ENCODE measurements at places on chromosomes 11 and 22.

DNA sequence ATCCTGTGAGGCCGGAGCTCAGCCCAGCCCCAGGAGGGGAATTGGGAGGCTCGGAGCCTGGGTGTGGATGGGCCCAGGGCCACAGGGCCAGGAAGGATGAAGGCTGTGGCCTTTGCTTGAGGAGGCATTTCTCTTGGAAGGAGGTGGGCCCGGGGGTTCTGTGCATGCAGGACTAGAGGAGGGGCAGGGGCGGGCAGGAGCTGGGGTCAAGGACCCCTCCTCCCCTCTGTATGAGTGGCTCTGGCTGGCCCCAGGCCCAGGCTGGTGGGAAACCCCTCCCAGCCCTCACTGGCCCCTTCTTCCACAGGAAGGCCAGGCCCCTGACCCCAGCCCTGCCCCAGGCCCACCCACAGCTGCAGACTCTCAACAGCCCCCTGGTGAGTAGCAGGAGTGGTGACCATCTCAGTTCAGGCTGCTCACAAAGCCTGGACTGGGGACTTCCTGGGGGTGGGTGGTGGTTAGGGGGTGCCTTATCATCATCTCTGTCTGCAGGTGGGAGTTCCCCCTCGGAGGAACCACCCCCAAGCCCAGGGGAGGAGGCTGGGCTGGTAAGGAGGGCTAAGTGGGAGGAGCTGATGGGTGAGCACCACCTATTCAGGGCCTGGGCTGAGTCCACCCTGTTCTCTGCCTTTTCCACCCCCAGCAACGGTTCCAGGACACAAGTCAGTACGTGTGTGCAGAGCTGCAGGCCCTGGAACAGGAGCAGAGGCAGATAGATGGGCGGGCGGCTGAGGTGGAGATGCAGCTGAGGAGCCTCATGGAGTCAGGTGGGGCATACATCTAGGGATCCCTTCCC, 6.0 kb downstream of the KCNK7 start:
- no peak for DNase-seq

DNA sequence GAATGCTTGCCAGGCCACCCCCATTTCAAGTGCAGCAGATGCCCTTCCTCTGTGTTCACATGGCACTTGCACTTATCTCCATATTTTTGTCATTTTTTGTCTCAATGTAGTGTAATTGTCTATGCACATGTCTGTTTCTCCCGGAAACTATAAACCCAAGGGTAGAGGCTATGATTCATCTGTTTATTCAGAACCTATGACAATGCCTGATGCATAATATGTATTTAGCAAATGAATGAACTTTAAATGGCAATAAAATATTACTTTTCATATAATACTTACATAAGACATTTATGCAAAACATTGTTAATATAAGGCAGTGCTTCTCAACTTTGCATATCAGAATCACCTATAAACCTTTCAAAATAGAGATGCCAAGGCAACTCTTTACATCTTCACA, 6.7 kb downstream of the PAK1 start:
- no peak for DNase-seq

DNA sequence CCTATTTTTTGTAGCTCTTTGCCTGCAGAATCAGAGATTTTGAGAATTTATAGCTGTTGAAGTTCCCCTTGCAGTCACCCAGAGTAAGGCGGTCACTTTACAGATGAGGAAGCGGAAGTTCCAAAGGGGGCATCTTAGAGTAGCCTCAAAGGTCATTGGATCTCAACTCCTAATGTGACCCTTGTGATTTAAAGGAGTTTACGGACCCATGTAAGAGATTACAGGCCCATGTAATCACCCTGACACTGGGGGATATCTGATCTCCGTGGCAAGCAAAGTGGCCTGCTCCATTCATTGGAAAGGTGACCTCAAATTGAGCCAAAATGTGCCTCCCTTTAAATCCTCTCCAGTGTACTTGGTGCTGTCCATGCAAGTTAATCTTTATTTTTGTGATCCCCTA, 15.7 kb downstream of the P2RX3 start:
- no peak for DNase-seq

DNA sequence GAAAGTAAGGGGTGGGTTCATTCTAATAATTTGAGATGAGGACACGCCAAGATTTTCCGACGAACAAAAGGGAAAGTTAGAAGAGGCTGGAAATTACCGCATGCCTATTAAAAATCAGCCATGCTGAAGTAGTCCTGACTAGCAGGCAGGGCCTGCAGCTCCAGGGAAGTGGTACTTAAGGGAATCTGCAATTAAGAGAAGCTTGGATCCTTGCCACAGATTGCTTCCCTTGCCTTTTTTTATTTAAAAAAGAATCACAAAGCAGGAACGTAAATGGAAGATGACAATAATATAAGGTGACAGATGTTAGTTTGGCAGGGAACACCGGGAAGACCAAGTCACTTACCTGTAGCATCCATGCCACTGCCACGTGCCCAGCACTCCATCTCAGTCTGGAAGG, 359.3 kb downstream of the CADM1 start:
- no peak for DNase-seq

DNA sequence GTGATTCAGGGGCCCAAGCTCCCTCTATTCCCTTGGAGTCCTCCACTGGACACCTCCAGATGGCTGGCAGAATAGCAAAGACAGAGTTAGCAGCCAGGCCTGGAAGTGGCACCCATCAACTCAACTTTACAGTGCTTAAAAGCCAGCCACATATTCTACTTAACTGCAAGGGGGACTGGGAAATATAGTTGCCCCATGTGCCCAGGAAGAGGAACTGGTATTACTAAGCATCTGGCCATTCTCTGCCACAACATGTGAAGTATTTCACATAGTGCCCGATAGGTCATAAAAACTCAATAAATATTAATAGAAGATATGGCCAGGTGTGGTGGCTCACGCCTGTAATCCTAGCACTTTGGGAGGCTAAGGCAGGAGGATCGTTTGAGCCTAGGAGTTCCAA, 5.5 kb upstream of the IL10RA start:
- DNase-seq: no peak

GRCh38 chr11:26997378-26997777, 3.5 kb downstream of the FIBIN start:
- no peak for DNase-seq

- no peak for DNase-seq
Observed at GRCh38 chr11:6611092-6611962, 689 bp downstream of the TAF10 start.

DNA sequence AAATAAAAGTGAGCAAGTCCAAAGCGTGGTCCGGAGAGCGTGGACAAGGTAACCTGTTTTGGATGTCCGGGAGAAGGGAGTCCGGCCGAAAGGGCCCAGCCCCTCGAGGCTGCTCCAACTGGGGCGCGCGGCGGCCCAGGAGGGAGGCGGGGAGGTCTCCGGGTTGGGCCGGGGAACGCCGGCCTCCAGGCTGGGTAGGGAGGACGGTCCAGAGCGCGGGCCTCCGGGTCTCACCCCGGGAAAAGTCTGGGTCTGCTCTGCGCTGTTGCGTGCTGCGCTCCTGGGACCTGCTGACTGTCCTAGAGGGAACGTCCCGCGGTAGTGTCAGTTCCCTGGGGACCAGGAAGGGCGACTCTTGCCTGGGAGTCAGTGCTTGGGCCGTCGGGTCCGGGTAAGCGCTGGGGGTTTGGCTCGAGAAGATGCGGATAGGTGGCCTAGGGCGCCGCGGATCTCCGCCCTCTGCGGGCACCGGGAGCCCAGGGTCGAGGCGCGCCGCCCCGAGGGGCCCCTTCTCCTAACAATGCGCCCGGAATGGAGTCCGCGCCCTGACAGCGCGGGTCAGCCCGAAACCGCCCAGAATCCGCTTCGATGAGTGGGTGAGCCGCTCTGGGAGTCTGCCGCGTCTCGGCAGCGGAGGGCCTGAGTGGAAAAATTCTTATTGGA, 988 bp upstream of the FLI1 start:
- no peak for DNase-seq

GRCh38 chr22:19974935-19975706, 33.5 kb upstream of the TXNRD2 start:
- no peak for DNase-seq

GRCh38 chr11:107780775-107781174, 68.9 kb upstream of the SLN start:
- DNase-seq: no peak

DNA sequence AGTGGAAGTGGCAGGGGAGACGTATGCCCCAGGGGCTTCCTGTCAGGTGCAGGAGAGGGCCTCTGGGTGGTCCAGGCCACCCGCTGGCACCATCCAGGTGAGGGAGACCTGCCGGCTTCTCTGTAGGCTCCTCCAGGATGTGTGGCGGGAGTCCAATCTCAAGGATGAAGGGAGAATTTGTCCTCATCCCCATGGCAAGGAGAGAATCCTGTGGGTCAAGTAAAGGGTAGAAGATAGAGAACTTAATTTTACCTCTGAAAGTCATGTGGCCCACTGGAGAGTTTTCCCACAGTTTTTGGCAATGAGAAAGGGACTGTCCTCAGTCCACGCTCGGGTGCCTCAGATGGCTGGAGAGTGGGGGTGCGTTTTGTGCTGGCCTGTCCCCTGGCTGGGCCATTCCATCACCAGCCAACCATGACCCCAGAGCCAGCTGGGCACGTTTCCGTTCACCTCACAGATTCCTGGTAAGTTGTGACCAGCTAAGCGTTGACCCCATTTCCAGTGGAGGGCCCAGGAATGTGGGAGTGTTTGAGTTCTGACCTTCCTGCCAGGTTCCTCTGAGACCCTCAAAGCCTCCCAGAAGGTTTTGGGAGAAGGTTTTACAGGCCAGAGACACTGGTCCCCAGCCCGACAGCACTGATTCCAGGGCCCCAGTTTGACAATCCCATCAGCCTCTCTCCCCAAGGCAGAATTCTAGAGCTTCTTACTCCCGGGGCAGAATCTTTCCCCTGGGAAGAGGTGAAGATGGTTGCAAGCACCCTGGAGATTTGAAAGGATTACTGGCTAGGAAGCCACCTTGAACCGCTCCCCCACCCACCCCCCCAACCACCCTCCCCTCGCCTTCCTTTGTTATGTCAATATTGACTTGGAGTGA, 2.6 kb downstream of the OVOL1 start:
- no peak for DNase-seq

DNA sequence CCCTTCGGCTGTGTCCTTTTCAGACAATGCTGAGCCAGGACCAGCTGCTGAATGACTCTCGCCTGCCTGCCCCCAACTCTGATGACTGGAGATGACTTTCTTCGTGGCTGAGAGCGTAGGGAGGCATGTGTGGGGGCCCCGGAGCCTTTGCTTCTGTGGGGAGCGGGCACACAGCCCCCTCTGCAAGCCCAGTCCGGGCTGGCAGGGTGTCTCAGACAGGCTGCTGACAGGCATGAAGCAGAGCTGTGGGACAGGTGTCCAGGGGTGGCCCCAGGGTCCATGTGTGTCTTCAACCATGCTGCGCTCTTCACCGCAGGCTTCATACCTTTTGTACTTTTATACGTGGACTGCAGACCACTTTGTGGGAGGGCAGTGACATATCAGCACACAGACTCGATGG, 16.6 kb downstream of the CYB5R2 start:
- no peak for DNase-seq

DNA sequence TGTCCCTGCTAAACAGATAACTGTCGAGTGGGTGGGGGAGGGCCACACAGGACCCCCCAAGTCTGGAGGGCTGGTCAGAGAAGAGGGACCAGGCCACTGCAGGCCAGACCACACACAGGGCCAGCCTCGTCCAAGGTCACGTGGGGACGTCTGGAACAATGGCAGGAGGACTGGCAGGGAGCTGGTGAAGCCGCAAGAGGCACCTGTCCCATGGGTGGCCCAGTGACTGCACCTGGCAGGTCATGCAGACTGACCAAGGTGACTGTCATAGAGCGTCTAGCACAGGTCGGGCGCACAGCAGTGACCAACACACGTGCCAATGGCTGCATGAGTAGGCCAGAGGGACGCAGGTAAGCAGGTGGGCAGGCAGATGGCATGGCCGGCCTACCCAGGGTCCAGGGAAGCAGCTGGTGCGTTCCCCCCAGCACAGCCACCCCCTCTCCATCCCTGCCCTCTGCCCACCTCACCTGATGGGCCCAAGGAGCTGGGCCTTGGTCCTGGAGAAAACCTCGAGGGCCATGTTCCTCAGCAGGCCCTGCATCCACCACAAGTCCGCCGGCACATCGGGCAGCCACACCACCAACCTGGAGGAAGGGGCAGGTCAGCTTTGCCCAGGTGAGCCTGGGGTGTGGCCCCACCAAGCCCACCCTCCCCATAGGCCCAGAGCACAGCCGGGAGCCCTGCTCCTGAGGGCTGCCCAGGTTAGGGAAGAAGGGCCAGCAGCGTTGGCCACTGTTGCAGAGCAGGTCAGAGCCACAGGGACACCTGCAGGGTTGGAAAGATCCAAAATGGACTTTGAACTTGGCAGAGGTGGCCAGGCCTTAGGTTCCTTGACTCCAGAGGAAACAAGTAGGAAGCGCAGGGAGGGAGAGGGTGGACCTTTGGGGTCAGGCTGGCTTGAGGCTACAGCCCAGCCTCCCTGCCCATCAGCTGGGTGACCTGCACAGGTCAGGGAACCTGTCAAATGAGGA, 10.4 kb downstream of the PNPLA5 start:
- DNase-seq: no peak

GRCh38 chr22:17199003-17199731, 20.1 kb downstream of the ADA2 start:
- peak; percentile 26 for DNase-seq

GRCh38 chr22:43128928-43129424, 14.2 kb downstream of the MCAT start:
- DNase-seq: no peak

DNA sequence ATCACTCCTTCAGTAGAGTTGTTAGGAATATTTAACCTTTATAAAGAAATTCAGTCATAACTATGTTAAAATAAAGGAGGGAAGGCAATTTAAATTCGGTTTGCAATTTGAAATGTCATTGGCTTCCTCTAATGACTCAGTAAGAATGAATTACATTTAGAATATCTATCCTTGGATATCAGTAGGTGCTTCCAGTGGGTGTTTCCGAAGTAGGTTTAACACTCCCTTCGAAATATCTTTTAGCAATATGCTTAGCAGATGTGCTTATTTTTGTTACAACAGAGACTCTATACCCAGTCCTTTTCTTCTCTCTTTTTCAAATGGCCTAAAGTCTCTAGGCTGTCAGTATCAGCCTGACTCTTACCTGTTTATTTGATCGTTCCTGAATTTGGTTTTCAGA, 103.7 kb upstream of the RASSF10 start:
- DNase-seq: no peak

GRCh38 chr11:92866679-92867282, 102.7 kb upstream of the MTNR1B start:
- DNase-seq: no peak

- DNase-seq: no peak
Observed at GRCh38 chr11:64218628-64219353, 7.2 kb downstream of the TRPT1 start.

GRCh38 chr11:77193911-77194830, 66.1 kb downstream of the MYO7A start:
- DNase-seq: no peak
